ENCODE measurements at places on chromosomes 16 and 17. TPM values are rescaled to one million over a fixed set of nuclear protein-coding genes. Genes with fewer than 3 reads are reported as not detected.
A peak's percentile ranks its signal among the peaks of the same experiment; 100 is the strongest.

DNA sequence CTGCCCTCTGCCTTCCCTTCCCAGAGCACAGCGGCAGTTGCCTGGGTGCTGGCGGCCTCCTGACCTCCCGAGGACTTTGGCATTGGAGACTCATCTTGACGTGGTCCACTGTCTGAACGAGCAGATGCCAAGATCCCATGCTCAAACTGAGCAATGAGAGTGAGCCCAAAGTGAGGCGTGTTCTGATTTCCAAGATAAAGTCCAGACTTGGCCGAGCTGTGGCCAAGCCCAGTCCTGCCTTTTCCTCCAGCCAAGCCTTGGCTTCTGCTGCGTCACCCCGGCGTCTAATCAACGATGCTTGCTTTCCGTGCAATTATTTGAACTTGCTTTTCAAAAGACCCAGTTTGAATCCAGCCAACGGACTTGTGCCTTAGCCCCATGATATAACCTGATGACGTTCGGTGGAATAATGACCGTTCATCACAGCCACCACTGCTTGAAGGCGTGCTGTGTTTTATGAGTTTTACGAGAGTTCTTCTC is 179.2 kb downstream of the IRF8 start:
- peak; percentile 25 for DNase-seq

DNA sequence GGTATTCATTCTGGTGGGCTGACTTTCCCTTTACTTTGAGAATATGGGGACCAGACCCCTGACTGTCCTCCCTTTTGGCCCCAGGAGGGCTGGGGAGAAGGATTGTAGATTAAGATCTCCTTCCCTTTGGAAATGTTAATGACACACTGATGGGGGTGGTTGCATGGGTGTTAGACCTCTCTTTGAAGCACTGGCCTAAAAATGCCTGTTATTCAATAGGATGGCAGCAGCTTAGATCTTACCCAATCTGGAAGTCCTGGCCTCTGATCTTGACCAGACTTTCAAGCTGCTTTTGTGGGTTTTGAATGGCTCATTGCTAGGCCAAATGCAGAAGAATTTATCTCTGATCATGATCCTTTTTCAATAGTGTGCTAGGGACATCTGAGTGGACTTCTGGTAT is 25.7 kb downstream of the MAP3K3 start:
- DNase-seq = no peak

C1QTNF8 gene
- not detected for total RNA-seq

DNA sequence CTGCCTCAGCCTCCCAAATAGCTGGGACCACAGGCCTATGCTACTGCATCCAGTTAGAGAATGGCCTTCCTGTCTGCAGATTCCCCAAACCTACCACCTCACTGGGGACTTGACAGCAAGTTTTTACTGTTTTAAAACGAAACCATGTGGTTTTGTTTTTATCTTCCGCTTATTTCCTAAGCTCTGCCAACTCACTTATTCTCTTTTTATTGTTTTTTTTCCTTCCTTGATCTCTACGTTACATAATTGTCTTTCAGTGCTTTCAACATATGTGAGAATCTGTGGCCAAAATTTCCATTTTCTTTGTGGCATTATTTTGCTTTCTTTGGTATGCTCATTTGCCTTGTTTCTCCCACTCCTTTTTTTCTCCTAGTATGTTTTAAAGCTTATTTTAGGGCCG is 14.6 kb upstream of the SLC38A7 start:
- DNase-seq = no peak

- DNase-seq = no peak
Measured at GRCh38 chr16:80065541-80065940, 465.0 kb upstream of the MAF start.

- no peak for DNase-seq
Measured at GRCh38 chr17:59152925-59153324, 2.1 kb downstream of the SKA2 start.

GRCh38 chr16:21283521-21284289 is 5.6 kb upstream of the CRYM start:
- DNase-seq = no peak

DNA sequence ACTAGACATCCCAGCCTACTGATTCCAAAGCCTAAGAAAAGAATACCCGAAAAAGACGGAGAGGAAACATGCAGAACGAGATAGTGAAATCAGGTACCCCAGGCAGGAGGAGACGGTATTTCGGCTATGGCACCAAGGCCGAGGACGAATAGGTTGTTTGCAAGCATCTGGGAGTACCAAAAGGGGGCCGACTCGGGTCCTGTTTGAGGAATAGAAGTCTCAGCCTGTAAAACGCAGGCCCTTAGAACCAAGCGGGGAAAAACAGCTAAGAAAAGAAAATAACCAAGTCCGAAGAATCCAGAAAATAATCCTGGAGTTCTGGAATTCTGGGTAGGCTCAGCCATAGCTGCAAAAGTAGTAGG is 537 bp downstream of the SLC35B1 start:
- no peak for DNase-seq

HSD17B2 gene
- not detected for total RNA-seq
